Right ventricle myocardium inferior (tissue), 1 donor: ENCODE measurements at places on chromosomes 2 and 18. TPM values are rescaled to one million over a fixed set of nuclear protein-coding genes. Genes with fewer than 3 reads are reported as not detected.

The MRPL53 gene
- total RNA-seq: 167 TPM

- DNase-seq: no peak
These were observed 86.1 kb downstream of the TRIP12 start for GRCh38 chr2:229835596-229836283.

GRCh38 chr2:161422816-161423403 is 6.8 kb downstream of the TBR1 start:
- DNase-seq: no peak

- DNase-seq: no peak
These were observed 39.4 kb upstream of the PKDCC start for GRCh38 chr2:42008241-42008921.

The C2orf15 gene
- not detected for total RNA-seq

DNA sequence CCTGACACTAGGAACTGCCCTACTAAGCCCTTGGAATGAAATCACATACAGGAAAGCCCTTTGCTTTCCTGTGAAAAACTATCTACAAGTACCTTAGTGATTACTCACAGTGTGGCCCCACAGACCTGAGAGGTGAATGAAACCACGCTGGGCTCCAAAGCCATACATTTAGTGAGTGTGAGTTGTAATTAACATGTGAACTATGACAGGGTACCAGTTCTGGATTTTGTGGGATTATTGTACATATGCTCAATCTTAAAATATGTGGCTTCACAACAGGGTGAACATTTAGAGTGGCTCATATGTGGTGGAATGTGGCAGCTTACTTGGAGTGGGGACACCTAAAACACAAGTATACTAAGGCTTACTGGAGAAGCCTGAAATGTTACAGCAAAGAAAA is 12.3 kb downstream of the KCTD1 start:
- DNase-seq: no peak

DNA sequence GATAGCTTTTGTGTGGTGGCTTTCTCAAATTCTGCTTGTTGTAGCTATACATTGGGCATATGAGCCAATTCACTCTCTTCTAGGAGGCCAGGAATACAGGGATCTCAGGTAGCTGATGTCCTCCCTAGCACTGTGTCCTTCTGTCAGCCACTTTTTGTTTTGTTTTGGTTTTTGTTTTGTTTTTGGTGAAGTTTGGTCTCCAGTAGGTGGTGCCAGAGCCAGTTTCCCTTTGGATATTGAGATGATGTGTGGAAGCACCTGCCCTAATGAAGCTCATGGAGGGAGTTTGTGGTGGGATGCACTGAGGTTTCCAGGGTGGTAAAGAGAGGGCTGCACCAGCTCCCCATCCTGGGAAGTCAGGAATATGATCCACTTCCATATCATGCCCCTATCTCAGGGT is 100.5 kb upstream of the VWC2L start:
- DNase-seq: no peak

The DES gene
- 13,356 TPM for total RNA-seq

- no peak for DNase-seq
These were observed 11.7 kb downstream of the DGKD start for GRCh38 chr2:233365861-233366520.

- no peak for DNase-seq
These were observed 649.4 kb upstream of the ZEB2 start for GRCh38 chr2:145169285-145169684.

GRCh38 chr2:213995400-213996105 is 415.3 kb upstream of the VWC2L start:
- DNase-seq: no peak

The PIEZO2 gene
- total RNA-seq: 0.11 TPM

The ARL5A gene
- 47.9 TPM for total RNA-seq
